ENCODE measurements at places on chromosomes 16 and 17.

DNA sequence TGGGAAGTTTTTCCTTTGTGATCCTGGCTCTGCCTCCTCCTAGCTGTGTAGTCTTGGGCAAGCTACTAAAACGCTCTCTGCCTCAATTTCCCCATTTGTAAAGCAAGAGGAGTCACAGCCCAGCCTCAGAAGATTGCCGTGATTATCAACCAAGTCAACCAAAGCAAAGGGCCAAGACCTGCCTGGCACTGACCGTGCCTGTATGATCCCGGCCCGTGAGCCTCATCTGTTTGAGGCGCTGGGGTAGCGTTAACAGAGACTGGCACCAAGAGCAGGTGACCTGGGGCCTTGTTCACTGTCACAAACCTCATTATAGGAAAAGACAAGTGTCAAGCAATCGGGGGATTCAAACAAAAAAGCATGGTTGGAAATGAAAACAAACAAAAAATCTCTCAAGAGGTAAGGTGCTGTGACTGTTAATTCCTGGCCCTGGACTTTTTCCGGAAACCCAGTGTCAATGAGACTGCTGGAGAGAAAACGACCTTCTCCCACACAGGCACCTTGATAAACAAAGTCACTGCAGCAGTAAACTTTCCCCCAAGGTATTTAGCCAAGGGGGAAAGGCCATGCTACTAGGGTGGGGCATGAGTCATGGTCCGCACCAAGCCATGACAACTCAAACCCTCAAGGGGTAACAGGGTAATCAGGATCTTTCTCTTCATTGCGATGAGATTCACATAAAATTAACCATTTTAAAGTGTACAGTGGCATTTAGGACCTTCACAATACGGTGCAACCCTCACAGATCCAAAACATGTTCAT, 5.4 kb downstream of the MEAK7 start:
- DNase-seq, result peak; percentile 28

GRCh38 chr17:70988622-70989021, 819.3 kb downstream of the KCNJ2 start:
- DNase-seq, result no peak

- no peak for DNase-seq
Measured at GRCh38 chr17:15273141-15273793, 8.1 kb upstream of the PMP22 start.

GRCh38 chr16:56861092-56861610, 3.9 kb upstream of the SLC12A3 start:
- no peak for DNase-seq

Measured in RWPE2 (cell line).